T47D (cell line): ENCODE measurements at places on chromosomes 1 and 21.
A peak's percentile ranks its signal among the peaks of the same experiment; 100 is the strongest.

GRCh38 chr1:43921022-43921421, 12.6 kb upstream of the ARTN start:
- DNase-seq, result no peak

- no peak for DNase-seq
Measured at GRCh38 chr1:24228311-24228710, 41.2 kb upstream of the IFNLR1 start.

DNA sequence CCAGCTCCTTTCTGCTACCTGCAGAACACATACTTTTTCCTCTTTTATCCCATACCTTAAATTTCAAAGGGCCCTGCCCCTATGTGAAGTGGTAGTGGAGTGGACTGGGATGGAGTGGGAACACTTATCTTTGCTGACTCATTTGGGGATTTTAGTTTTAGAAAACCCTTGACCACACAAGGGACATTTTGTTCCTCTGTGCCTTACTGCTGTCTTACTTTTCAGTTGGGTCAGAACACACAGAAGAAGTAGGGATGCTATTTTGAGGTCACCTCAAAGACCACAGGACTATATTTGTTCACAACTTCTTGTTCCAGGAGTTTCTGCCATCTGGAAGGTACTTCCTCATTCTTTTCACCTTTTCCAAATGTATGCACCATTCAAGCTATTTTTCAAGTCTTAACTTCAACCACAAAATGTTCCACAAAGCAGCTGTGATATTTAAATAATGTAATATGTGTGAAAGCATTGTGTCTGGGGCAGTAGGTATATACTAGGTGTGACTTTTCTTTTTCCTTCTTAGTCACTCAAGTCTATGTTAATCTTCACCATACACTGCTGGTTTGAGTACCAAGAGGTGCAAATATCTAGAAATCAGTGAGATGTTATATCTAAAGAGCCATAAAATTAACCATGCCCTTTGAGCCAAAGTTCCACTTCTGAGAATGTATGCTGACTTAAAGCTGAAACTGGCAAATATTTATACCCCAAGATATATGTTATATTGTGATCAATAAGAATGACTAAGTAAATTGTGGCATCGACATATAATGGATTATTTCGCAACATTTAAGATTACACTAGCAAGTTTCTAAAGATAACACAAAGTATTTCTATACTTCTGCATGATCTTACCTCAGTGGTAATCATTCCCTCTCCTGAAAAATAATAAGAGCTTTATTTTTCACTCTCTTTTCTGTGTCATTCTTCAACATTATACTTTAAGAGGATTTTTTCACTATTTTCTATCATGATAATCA, 308.5 kb downstream of the MRPL39 start:
- DNase-seq, result no peak

GRCh38 chr1:18823438-18823837, 36.0 kb downstream of the TAS1R2 start:
- no peak for DNase-seq

DNA sequence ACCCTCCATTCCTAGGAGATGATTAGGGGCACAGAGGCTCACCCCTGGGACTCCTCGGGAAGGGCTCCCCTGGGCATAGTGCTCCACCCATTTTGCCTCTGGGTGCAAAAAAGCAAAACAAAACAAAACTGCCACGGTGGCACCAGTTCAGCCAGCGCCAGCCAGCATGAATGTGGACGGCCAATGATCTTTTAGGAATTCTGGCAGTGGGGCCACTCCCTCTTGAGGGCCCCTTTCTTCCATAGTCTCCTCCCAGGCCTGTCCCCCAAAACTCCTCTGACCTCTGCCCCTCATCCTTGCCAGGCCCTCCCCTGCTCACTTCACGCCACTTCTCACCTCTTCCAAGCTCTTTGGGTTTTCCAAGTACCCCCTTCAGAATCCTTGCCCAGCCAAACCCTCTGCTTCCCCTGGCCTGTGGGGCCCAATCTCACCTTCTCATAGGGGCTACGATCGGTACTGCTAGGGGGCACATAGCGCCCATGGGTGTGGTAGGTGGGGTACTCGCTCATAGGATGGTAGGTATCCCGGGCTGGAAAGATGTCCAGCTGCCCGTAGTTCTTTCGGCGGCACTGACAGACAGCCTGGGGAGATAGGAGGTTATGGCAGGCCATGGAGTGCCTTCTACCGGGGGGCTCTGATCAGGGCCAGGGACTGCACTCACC, 13.3 kb downstream of the TRIM46 start:
- peak; percentile 53 for DNase-seq

- DNase-seq, result no peak
Measured at GRCh38 chr1:80535466-80535865, 1265.3 kb upstream of the ADGRL2 start.

DNA sequence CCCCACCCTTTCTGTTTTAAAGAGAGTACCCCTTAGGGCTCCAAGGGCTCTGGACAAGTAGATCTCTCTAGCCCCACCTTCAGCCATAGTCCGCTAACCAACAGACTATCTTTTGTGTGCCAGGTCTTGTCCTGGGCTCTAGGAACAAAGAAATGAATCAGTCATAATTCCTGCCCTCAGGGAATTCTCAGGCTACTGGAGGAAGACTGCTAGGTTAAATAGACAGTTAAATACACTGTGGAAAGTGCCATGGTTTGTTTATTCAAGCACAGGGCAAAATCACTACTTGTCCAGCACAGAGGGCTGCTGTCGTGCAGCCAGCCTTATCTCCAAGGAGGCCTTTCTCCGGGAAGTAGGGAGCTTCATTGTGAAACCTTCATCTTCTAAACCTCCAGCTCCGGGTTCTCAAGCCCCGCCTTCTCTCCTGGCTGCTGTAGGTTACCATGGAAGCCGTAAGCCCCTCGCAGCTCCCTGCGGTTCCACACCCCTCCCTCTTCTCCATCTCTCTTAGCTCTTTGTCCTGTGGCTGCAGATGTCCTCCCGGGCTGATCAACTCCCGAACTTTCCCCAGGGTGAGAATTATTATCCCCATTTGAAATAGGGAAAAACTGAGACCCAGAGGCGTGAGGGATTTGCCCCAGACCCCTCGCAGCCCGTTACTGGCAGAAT, 29.8 kb downstream of the SHISAL2A start:
- peak; percentile 38 for DNase-seq

GRCh38 chr1:117143172-117143571, 21.6 kb upstream of the TRIM45 start:
- no peak for DNase-seq

- no peak for DNase-seq
Measured at GRCh38 chr21:34514576-34515115, 2.6 kb upstream of the KCNE1 start.

DNA sequence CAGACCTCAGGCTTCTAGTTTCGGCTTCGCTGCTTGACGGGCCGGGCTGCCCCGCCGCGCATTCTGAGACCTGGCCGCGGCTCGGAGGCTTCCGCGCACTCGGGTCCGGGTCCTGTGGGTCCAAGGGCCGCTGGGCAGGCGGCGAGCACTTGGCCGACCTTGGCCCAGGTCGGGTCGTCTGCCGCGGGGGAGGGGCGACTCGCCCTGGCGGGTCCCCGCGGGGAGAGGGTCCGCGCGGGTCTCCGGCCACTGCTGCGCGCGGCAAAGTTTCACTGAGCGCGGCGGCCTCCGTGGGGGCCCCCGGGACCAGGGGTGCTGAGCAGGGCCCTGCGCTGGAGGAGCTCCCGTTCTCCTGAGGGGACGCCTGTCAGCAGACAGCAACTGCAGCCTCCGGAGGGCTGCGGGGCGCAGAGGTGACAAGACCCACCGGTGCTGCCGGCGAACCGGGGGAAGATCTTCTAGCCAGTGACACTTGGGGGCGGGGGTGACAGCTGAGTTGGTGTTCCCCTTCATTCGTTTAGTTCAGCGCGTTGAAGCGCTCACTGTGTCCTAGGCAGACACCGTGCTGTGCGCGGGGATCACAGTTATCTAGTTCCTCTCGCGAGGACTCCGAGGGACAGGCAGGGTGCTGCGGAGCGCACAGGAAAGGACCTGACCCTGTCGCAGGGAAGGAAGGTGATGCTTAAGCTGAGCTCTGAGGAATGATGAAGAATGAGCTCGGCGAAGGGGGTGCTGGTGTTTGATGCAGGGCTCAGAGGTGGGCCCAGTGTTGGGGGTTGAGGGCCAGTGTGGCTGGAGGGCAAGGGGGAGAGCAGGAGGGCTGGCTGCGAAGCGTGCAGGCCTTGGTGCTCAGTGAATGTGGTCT, 725 bp downstream of the MTFR1L start:
- peak; percentile 73 for DNase-seq

DNA sequence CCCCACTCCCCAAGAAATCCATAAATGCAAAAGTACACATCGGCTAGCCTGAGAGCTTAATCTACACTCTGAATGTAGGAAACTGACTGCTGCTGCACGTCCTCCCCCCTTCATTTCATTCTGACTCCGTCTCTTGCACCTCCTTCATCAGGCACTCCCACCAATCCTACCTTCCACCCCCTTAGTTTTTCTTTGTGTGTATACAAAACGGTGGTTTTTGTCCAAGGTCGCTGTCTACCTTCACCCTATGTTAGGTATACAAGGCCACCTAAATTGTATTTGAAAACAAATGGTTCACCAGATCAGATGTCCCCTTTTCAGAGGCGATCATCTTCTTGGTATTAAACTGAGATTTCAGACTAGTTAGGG, 1.9 kb downstream of the WDR26 start:
- DNase-seq, result no peak

GRCh38 chr1:38197312-38198061, 150.9 kb upstream of the POU3F1 start:
- no peak for DNase-seq

- DNase-seq, result no peak
Measured at GRCh38 chr1:165387961-165388360, 31.4 kb upstream of the LMX1A start.

DNA sequence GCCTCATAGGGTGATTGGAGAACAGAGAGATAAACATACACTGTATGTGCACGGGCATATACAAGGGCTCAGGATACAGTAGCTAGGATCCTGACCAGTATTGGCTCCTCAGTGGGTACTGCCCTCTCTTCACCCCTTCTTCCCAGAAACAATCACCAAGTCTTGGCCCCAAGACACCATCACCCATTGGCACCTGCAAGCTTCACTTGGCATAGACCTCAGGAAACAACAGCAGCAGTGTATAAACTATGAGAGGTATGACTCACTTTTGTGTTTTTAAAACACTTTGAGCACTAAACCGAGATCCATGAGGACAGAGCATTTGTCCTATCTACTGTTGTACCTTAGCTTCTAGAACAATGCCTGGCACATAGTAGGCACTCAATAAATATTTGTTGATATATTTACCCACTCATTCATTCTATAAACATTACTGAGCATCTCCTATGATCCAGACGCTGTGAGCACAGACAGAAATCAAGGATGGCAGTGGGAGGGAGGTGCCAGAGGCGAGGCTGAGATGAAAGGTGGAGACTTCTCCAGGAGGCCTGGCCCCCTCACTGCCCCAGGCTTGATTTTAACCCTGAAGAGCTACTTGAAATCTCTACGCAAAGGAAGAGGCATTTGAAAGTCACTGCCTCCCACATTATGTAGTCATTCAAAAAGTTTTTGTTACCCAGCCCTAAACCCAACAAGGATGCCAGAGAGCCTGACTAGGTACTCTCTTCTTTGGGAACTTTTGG, 95.2 kb downstream of the CAMK2N1 start:
- no peak for DNase-seq

DNA sequence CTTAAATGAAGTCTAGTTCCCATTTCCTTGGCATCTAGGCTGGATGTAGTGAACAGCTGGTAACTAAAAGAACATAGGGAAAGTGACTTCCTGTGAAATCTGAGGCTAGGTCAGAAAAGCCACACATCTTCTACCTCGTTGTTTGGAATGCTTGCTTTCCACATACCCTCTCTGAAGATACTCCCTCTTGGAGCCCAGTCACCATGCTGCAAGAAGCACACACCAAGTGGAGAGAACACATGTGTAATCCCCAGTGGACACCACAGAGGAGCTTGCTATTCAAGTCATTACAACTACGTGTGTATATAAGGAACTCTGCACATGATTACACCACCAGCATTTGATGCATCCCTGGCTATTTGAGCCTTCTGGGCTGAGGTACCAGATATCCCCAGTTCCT, 125.9 kb downstream of the RGS21 start:
- no peak for DNase-seq

GRCh38 chr21:44569861-44570517, 3.5 kb upstream of the KRTAP10-4 start:
- no peak for DNase-seq

- DNase-seq, result no peak
Measured at GRCh38 chr1:73593804-73594203, 604.2 kb downstream of the LRRIQ3 start.

DNA sequence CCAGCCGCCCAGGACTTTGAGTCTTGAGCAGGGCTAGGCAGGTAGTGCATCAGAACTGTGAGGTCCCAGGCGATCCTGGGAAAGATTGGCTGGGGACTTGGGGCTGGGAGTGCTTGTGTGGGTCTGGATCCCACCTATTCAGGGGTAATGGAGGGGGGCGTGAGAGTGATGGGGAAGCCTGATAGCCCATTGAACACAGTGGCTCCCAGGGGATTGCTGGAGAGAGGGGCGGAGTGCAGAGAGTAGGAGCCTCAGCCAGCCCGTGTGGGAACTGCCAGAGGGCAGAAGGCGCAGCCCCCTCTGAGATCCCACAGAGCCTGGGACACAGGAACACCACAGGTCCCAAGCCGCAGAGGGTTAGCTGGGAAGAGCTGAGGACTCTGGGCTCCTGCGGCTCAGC, 19.3 kb upstream of the PDZK1IP1 start:
- DNase-seq, result no peak

DNA sequence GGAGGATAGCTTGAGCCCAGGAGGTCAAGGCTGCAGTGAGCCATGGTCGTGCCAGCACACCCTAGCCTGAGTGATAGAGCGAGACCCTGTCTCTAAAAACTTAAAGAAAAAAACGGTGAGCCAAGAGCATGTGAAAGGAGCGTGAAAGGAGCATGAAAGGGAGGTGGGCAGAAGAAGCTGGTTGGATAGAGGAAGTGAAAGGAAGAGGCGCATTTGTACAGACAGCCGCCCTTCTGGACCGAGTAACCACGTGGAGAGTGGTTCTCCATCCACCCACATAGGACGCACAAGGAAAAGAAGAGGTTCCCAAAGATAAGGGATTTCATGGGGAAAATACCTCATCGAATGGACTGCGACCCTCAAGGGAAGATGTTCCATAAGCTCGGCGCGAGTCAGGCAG, 60.4 kb upstream of the IFNAR2 start:
- no peak for DNase-seq

DNA sequence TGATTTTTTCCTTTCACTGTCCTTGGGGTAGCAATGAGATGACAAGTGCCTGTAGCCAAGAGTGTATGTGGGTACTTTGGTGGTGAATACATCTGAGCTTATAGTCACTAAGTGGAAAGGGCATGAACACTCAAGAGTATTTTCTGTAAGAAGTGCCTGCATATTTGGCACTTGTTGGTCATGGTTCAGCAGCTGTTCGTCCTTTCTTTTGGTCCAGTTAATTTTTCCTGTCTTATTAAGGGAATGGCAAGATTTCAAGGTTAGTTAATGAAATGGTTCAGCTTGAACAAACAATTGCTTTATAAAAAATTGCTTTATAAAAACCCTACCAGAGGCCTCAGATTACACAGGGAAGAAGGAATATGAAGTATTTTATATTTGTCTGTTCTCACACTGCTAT, 48.6 kb upstream of the GPR52 start:
- no peak for DNase-seq
